SW 1271 (cell line): ENCODE measurements at places on chromosomes 4 and X.

GRCh38 chr4:57369446-57369845, 259.3 kb upstream of the IGFBP7 start:
- no peak for DNase-seq

DNA sequence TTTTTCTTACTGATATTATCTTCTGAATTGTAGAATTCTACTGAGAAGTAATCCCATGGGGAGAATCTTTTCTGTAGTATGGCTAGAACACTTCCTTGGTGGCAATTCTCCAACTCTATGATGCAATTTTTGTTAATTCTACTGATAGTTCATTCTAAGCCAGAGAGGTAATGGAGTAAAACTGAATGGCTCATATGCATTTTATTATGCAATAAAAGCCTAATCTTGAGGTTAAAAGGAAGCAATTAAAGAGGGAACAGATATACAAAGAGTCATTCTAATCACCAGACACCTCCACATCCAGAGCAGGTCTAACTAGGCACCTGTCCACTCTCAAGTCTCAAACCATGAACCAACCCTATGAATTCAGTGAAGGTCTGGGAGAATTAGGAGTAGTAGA, 9.7 kb downstream of the RAP2C start:
- no peak for DNase-seq

DNA sequence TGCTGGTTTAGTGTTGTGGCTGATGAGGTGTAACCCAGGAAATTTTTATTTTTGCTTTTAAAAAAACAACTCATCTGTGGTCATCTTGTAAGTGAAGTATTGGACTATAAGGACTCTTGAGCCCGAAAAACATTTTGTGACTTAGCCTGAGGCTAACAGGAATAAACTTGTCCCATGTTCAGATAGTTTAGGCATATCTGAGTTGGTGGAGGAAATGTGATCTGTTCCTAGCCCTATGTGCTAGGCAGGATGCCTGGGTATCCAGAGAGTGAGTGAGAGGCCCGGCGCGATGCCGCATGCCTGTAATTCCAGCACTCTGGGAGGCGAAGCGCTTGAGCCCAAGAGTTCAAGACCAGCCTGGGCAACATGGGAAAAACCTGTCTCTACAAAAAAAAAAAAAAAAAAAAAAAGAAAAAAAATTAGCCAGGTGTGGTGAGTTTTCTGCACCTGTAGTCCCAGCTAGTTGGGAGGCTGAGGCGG, 3.7 kb downstream of the SMS start:
- no peak for DNase-seq

- DNase-seq: no peak
These were observed 32.0 kb downstream of the CCSER1 start for GRCh38 chr4:90159193-90159592.

GRCh38 chr4:54400188-54400587, 171.1 kb downstream of the PDGFRA start:
- DNase-seq: no peak

DNA sequence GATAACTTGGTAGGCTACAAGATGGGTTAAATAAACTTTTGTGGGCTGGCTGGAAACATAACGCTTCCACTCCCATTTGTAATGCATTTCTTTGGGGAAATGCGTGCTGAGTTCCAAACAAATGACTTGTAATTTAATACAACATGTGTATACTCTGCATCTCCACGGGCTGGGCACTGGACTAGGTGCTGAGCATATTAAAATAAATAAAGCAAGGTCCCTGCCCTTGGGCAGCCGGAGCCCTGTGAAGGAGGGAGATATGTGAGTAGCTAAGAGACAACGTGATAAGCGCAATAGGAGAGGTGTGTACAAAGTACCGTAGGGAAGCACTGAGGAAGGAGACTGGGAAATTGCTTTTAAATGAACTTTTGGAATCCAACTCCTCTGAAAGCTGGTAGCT, 147.2 kb upstream of the RBPJ start:
- no peak for DNase-seq

- DNase-seq: no peak
These were observed 90.7 kb downstream of the SHROOM3 start for GRCh38 chr4:76525751-76526150.

DNA sequence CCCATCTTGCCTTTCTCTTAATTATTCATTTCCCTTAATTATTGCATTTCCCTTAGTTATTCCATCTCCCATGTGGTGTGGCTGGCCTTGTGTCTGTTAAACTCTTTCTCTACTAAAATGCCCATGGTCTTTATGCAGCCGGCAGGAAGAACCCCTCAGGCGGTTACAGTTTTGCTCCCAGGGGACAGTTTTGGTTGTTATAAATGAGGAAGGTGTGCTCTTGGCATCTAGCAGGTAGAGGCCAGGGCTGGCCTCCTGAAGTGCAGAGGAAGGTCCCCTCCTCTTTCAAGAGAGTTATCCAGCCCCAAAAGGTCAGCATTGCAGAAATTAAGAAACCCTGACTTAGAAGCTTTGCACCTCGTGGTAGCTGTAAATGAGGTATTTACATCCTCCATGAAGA, 18.0 kb downstream of the TBL1X start:
- DNase-seq: no peak

DNA sequence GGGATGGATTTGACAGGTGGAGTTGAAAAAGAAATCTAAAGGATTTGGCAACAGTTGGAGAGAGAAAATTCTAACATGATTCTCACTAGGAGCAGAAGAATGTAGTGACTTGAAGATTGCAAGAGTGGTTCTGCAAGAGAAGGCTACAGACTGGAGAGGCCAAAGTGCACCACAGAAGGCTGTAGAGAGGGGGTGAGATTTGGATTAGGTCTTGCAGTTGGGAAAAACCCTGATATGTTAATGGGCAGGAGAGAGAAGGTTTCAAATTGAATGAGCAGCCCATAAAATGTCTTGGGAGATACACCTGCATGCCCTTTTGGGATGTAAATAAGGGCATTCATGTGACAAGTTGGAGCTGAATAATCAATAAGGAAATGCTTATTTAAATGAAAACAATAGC, 14.7 kb upstream of the VEGFD start:
- DNase-seq: no peak

- no peak for DNase-seq
These were observed 151.4 kb downstream of the BANK1 start for GRCh38 chr4:101941816-101942358.

GRCh38 chr4:74608151-74608949, 163.4 kb downstream of the AREG start:
- no peak for DNase-seq

DNA sequence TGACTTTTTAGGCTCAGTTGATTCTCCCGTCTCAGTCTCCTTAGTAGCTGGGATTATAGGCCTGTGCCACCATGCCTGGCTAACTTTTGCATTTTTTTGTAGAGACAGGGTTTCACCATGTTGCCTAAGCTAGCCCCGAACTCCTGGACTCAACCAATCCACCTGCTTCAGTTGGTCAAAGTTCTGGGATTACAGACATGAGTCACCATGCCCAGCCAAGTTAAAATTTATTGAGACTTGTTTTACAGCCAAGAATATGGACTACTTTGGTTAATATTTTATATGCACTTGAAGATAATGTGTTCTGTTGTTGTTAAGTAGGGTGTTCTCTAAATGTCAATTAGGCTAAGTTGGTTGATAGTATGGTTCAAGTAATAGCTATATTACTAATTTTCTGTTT, 58.7 kb downstream of the CYTL1 start:
- DNase-seq: no peak

DNA sequence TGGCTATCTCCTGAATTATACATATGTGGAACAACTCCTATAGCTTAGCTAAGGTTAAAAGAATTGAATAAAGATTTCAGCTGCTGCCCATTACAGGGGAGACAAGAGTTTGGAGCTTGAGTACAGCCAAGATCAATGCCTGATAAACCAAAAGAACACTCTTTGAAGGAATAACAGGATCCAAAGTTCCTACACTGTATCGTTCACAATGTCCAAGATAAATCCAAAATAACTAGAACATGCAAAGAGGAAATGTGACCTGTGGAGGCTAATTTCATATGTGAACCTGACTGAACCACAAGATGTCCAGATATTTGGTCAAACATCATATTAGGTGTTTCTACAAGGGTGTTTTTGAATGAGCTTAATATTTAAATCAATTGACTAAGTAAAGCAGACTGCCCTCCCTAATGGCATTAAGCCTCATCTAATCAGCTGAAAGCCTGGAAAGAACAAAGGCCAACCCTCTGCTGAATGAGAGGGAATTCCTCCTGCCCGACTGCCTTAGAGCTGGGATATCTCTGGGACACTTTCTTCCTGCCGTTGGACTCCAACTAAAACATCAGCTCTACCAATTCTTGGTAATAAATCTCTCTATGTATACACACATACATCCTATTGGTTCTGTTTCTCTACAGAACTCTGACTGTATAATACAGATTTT, 19.2 kb downstream of the RFC1 start:
- no peak for DNase-seq

- no peak for DNase-seq
These were observed 94.1 kb upstream of the BMP2K start for GRCh38 chr4:78682070-78682469.

GRCh38 chrX:147917700-147918695, 6.3 kb downstream of the FMR1 start:
- no peak for DNase-seq

GRCh38 chr4:31807036-31807435, 1086.9 kb downstream of the PCDH7 start:
- no peak for DNase-seq
